Activated naive CD8-positive, alpha-beta T cell treated with anti-CD3 and anti-CD28 coated beads, Interleukin-2, amount 50 U/mL, for 24 hours (primary cell): ENCODE measurements at places on chromosomes 6 and 20.
A peak's percentile ranks its signal among the peaks of the same experiment; 100 is the strongest.

- no peak for DNase-seq
Measured at GRCh38 chr6:133423242-133423641, 182.1 kb downstream of the EYA4 start.

DNA sequence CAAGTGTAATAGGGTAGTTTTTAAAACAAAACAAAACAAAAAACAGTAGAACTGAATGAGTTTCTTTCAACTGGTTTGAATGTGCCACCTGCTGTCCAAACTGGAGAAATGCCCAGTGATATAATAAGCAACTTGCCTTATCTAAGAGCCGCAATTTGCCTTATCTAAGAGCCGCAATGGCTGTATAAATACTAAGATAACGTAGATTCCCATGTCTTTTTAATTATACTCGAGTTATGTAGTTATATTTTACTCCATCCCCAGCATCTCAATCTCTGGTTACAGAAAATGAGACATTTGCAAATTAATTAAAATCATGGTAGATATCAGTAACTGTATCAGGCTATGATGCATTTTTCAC lies 67.2 kb downstream of the RPP40 start:
- DNase-seq, result no peak

GRCh38 chr6:132483779-132484679 lies 28.9 kb downstream of the STX7 start:
- peak; percentile 25 for DNase-seq

- no peak for DNase-seq
Measured at GRCh38 chr6:44645276-44645675, 257.8 kb downstream of the CDC5L start.
